Vagina (tissue), 2 donors: ENCODE measurements at places on chromosomes 7 and 10. TPM values are rescaled to one million over a fixed set of nuclear protein-coding genes. Genes with fewer than 3 reads are reported as not detected.

Gene CLDN3
- not detected for total RNA-seq

DNA sequence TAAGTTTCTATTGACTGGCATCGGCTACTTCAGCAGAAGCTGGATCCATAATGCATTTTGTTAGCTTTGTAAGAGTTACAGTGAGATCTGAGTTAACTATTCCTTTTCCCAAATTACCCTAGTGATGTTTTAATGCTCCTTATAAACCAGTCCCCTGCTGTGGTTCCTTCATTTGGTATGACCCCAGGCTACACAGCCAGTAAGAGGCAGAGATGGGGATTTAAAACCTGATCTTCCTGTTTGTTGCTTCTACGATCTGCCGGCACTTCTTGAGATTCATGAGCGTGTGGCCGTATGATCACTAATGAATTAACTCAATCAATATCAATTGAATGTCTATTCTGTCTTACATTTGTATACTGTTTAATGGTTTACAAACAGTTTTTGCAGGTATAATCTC lies 86.1 kb downstream of the CACNB2 start:
- DNase-seq: no peak

DNA sequence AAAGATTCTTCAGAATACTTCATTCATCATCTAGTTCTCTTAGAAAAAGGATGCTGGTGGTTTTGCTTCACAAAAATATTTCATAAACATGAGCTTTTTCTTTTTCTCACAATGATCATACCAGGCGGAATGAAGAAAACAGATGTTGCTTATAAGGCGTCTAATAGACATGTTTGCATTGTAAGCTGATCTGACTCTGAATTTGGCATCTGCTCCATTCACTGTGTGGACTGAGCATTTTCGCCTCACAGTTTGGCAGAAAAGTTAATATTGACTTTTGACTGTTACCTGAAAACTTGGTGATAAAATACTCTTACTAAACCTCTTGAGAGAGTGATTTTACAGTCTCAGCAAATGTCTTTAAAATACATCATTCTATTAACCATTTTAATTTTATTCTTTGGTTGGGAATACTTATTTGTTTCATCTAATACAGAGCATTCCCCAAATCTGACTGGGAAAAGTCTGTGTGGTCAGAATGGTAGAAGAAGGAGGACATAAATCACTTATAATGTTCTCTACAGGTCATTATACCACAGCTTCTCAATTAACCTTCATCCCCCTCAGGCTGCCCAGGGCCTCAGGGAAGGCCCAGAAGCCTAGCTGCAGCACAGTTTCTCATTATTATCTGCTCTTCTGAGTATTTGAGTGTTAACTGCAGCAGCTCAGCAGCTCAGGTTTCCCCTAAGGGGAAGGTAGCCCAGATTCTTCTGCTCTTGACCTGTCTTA lies 121.6 kb upstream of the KAT6B start:
- DNase-seq: no peak

DNA sequence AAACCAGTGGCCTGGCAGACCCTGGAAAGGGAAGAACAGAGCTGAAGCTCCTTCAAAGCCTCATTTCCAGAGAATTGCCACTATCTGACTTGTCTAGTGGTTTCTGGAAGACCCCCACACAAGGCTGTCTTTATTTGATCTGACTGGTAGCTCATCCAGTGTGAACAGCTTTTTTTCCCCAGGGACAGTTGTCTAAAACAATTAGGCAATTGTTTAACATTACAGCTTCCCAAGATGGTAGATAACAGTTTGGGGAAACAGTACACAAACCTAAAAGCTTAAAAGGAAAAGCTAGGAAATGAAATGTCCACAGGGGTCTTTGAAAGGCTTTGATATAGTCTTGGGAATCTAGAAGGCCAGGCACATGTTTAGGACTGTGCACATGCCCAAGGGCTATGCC lies 203.4 kb upstream of the CTBP2 start:
- no peak for DNase-seq

- DNase-seq: no peak
Measured at GRCh38 chr7:1922870-1923236, 252.8 kb downstream of the ELFN1 start.

Gene CYP3A4
- not detected for total RNA-seq

DNA sequence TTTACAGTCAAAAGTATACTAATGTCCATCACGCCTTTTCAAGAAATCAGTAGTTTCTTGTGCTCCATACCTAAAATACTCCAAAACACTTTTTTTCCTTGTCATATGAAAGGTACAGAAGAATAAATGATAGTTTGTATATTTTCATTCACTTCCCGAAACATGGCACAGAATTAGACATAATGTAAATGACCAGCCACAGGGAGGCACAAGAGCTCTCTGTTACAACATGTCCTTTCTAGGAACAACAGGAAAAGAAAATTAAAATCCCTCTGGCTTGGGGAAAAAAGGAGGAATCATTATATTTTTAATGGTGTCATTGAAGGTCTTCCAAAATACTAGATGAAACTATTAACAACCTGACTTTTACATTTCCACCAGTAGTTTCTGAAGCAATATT lies 331.2 kb downstream of the ACTR3B start:
- DNase-seq: no peak

GRCh38 chr10:6756716-6757115 lies 176.6 kb upstream of the PRKCQ start:
- no peak for DNase-seq

Gene MBLAC1
- 2.9 TPM for total RNA-seq

DNA sequence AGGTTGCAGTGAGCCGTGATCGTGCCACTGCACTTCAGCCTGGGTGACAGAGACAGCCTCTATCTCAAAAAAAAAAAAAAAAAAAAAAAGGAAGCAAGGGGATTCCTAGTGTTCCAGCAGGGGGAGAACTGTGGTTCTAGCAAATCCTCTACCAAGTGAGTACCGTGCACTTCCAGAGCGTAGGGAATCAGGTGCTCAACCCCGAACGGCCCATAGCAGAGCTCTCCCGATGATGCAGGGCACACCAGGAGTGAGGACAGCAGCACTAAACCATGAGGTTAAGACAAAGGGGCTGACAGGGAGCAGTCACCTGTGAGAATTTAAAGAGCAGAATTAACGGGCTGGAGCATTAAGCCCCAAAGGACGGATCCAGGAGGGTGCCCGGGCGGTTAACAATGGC lies 173.6 kb downstream of the PTPRN2 start:
- no peak for DNase-seq

Gene IFIT1B
- not detected for total RNA-seq

GRCh38 chr7:129909669-129910068 lies 43.1 kb downstream of the UBE2H start:
- DNase-seq: no peak

Gene C10orf67
- total RNA-seq: not detected

Gene FGFBP3
- 0.74 TPM for total RNA-seq

DNA sequence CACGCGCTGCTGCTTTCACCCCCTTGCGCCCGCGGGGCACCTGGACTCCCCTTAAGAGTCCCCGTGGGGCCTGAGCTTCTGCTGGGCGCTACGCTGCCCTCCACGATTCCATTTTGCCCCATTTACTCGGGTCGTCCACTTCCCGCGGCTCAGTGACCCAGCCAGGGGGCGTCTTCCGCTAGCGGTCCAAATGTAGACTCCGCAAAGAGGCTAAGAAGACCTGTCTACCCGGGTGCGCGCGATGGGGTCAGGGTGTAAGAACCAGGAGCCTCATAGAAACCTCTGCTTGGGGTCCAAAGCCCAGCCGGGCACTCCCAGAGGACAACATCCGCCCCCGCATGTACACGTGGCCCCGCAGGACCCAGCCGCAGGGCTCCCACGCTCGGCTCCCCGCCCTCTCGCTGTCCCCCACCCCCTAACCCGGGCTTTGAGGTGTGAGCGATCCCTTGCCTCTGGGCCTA lies 5.2 kb upstream of the HMX2 start:
- DNase-seq: no peak

- no peak for DNase-seq
Measured at GRCh38 chr7:54343511-54343910, 198.7 kb upstream of the VSTM2A start.

DNA sequence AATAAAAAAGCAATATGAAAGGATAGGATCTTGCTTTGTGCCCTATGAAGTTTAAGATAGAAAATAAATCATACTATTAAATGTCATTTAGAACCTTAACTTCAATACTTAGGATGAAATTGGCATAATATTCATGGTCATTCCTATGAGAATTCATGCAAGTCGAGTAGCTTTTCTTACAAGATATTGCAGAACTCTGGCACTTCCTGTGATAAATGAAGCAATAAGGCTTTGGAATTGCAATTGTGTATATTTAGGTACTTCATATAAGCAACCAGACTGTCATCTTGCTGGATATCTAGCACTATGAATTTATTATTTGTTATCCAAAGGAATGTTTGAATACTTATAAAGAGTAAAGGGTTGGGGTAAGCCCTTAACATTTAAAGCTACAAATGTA lies 116.5 kb downstream of the ZNF438 start:
- no peak for DNase-seq

GRCh38 chr7:88449410-88449809 lies 142.7 kb upstream of the STEAP4 start:
- no peak for DNase-seq

GRCh38 chr7:146948703-146949102 lies 832.1 kb downstream of the CNTNAP2 start:
- no peak for DNase-seq

DNA sequence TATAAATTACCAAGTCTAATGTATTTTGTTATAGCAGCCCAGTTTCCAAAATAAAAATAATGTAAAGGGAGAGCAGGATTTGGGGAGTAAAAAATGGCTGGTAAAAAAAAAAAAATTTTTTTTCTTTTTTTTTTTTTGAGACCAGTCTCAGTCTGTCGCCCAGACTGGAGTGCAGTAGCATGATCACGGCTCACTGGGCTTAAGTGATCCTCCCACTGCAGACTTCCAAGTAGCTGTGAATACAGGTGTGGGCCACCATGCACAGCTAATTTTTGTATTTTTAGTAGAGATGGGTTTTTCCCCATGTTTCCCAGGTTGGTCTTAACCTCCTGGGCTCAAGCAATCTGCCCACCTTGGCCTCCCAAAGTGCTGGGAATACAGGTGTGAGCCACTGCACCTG lies 4.8 kb upstream of the LSM8 start:
- no peak for DNase-seq
